ENCODE measurements at places on chromosomes 13 and 19. TPM values are rescaled to one million over a fixed set of nuclear protein-coding genes. Genes with fewer than 3 reads are reported as not detected.

URAD gene
- not detected for polyA plus RNA-seq

- DNase-seq, result no peak
- H3K27me3 ChIP-seq, result no peaks in the 10 kb centered on the region
- H3K4me3 ChIP-seq, result peak overlapping the region; percentile 71
- peaks cover 5% of the 10 kb centered on the region for H3K36me3 ChIP-seq
- peaks cover 12% of the 10 kb centered on the region for H3K4me1 ChIP-seq
Measured at GRCh38 chr19:53102206-53102755, 941 bp downstream of the ZNF160 start.

GARIN5A gene
- 0.37 TPM for polyA plus RNA-seq

- no peaks in the 10 kb centered on the region for H3K4me1 ChIP-seq
Measured at GRCh38 chr13:93355094-93355493, 128.5 kb downstream of the GPC6 start.

- peaks cover 26% of the 10 kb centered on the region for H3K27me3 ChIP-seq
- H3K36me3 ChIP-seq, result no peaks in the 10 kb centered on the region
- DNase-seq, result no peak
- H3K4me1 ChIP-seq, result no peaks in the 10 kb centered on the region
- H3K27ac ChIP-seq, result no peak overlapping the region
Measured at GRCh38 chr13:99947666-99948065, 23.9 kb downstream of the ZIC5 start.

CDC37 gene
- polyA plus RNA-seq, result 376 TPM

PLA2G4C gene
- 1.3 TPM for polyA plus RNA-seq

DNA sequence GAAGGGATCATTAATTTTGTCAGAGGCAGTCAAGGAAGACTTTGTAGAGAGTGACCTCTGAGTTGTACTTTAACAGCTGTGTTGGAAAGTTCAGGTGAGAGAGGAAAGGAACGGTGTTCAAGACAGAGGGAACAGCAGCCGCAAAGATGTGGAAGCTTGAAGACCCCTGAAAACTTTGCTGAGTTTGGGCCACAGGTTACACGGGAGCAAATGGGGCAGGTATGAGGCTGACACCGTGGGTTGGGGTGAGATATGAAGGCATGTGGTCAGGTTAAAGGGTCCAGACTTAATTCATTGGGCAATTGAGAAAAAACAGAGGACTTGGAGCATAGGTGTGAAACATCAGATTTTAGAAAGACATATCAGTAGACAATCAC is 72.0 kb upstream of the SERP2 start:
- H3K4me1 ChIP-seq, result peaks cover 41% of the 10 kb centered on the region
- H3K4me3 ChIP-seq, result no peak overlapping the region
- H3K36me3 ChIP-seq, result no peaks in the 10 kb centered on the region
- DNase-seq, result no peak
- peak overlapping the region; percentile 99 for H3K27ac ChIP-seq

- H3K4me3 ChIP-seq, result no peak overlapping the region
- H3K27me3 ChIP-seq, result no peaks in the 10 kb centered on the region
- H3K36me3 ChIP-seq, result no peaks in the 10 kb centered on the region
- no peak for DNase-seq
- no peak overlapping the region for H3K27ac ChIP-seq
- H3K4me1 ChIP-seq, result no peaks in the 10 kb centered on the region
Measured at GRCh38 chr19:33719366-33720154, 77.1 kb upstream of the KCTD15 start.

DNA sequence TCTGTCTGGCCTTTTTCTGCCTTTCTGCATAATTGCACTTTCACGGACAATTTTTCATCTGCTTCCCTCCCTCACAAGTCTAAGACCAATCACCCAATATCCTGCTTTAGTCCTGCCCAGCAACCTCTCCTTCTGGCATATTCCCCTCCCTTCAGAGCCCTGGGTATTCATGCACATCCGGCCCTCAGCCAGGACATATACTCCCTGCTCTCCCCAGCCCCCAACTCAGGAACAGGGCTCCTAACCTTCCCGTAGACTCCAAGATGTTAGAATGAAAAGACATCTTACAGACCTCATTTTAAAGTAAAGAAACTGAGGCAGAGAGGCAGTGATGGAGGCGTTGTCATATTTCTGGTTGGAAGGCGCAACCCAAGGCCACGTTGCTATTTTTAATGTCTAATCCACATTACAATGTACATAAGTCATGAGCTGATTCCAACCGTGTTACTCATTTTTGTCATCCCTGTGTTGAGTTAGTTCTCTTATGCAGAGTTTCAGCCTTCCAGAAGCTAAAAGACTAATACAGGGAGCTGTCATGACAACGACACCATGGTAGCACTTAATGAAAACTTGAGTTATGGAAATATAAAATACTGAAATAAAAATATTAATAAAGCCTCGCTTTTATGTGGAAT is 209.2 kb downstream of the TSHZ3 start:
- DNase-seq, result no peak
- no peak overlapping the region for H3K4me3 ChIP-seq
- H3K36me3 ChIP-seq, result no peaks in the 10 kb centered on the region
- no peak overlapping the region for H3K27ac ChIP-seq
- H3K27me3 ChIP-seq, result no peaks in the 10 kb centered on the region
- peaks cover 14% of the 10 kb centered on the region for H3K4me1 ChIP-seq

Measured in keratinocyte (primary cell).